Activated CD4-positive, alpha-beta T cell treated with anti-CD3 and anti-CD28 coated beads, Interleukin-2, amount 10 ng/mL, durations not matched to agents 24 days and 14 days (primary cell): ENCODE measurements at places on chromosomes 11 and 22. TPM values are rescaled to one million over a fixed set of nuclear protein-coding genes. Genes with fewer than 3 reads are reported as not detected.
A peak's percentile ranks its signal among the peaks of the same experiment; 100 is the strongest.

The RFPL2 gene
- total RNA-seq = not detected in 2 replicates

- peaks cover 2% of the 10 kb centered on the region for H3K4me1 ChIP-seq
- H3K4me3 ChIP-seq = no peak overlapping the region
- no peak for DNase-seq
These were observed 153.2 kb upstream of the NARS2 start for GRCh38 chr11:78727816-78728215.

The CATSPER1 gene
- total RNA-seq = 0.28 and 0.30 TPM in 2 replicates

The MAJIN gene
- total RNA-seq = 0.71 TPM in 1 of 2 replicates, not detected in the other

DNA sequence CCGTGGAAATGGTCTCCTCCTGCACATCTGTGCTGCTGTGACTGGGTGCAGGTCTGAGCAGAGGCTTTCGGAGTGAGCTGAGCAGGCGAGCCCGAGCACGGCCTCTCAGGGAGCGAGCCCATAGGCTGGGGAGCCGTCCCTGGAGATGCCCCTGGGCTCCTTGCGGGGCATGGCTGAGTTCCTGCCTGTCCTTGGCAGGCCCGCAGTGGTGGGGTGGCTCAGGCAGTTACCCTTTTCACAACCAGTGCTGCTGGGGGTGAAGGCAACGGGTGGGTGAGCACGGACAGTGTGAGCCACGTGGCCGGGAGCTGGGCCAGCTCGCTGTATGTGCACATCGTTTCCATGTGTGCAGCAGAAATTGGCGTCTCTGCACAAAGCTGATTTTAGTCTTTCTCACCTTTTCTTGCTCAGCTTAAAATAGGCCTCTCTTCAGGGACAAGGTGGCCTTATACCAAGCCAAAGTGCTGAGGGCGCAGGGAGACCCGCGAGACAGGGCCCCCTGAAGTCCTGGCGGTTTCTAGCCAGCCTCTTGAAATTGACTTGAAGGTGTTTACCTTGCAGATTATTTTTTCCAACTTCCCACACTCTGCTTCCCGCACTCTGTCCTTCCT, at the start of gene TP53AIP1:
Gene TP53AIP1, minus strand, starts transcription at position 55 of the 611 bp plus-strand sequence. CDS start 5,053 bp downstream, outside the sequence.
- DNase-seq = no peak
- H3K4me1 ChIP-seq = no peaks in the 10 kb centered on the region
- peaks cover 6% of the 10 kb centered on the region for H3K27me3 ChIP-seq
- no peak within 1 kb of the TSS for H3K4me3 ChIP-seq
- no peak within 1 kb of the TSS for H3K27ac ChIP-seq

The CCND1 gene
- total RNA-seq = 13.4 and 17.2 TPM in 2 replicates

DNA sequence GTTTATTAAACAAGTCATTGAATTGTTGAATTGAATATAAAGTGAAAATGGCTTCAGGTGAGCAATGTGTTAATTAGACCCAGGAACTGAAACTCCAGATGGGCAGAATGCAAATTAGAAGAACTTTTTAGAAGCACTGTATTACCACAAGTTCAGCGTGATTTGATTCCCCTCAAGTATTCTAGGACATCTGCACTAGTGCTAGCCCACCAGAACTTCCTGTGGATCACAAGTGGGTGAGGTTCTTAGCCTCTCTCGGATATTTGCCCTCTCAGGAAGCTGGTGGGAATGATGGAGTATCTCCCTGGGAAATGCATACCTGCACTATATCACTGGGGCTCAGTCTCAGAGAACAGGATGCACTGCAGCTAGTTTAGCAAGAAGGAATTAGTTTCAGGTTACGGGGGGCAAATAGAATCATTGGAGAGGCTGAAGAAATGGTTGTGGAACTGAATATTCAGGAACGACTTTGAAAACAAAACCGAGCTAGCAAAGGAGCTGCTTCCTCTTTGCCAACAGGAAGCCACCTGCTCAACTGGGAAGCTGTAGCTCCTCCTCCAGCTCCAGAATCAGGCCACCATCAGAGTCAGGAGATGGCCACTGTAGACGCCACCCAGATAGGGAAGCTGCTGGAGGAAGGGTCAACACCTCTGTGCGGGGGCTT, 74.3 kb downstream of the DHCR7 start:
- H3K36me3 ChIP-seq = no peaks in the 10 kb centered on the region
- DNase-seq = no peak
- H3K4me3 ChIP-seq = no peak overlapping the region
- H3K4me1 ChIP-seq = no peaks in the 10 kb centered on the region
- H3K27ac ChIP-seq = no peak overlapping the region

DNA sequence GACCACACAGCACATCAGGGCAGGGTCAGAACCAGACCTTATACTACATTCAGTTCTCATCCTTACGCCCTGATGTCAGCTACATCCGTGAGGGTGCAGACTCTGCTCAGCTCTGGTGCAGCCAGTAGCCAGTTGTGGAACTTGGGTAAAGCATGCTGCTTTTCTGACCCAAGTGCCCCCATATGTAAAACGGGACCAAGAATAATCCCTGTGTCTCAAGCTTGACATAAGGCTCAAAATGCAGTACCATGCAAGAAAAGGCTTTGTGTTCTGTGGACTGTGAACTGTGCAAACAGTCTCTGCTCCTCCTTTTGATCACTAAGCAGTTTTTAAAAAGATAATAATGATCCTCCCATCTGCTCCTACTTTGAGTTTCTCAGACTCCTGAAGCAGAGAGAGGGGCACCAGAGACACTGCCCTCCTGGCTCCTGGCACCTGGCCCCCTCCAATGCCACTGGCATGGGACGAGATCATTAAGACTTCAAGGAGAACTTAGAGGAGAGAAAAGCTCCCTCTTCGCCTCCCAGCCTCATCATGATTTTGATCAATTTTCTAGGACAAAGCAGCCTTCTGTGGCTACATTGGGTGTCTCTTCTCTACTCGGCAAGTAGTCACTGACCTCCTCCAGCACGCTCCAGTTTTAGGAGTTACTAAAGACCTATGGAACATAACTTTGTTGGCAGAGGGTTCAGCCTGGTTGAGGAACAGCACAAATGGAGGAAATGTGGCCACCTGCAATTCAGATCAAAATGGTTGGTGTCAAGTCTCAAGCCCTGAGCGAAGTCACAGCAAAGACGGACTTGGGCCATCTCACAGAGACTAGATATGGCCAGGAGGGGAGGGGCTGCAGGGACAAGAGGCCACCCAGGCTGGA, 23.9 kb downstream of the IL10RA start:
- peaks cover 79% of the 10 kb centered on the region for H3K4me1 ChIP-seq
- DNase-seq = peak; percentile 53
- H3K27ac ChIP-seq = peak overlapping the region; percentile 62
- no peaks in the 10 kb centered on the region for H3K27me3 ChIP-seq
- peaks cover 16% of the 10 kb centered on the region for H3K36me3 ChIP-seq

- peaks cover 40% of the 10 kb centered on the region for H3K27me3 ChIP-seq
- H3K36me3 ChIP-seq = no peaks in the 10 kb centered on the region
- H3K4me3 ChIP-seq = no peak overlapping the region
- H3K4me1 ChIP-seq = peaks cover 3% of the 10 kb centered on the region
- no peak overlapping the region for H3K27ac ChIP-seq
These were observed 722 bp upstream of the GUCY1A2 start for GRCh38 chr11:107018902-107019493.

The PRODH gene
- 0.83 and 0.98 TPM in 2 replicates for total RNA-seq

DNA sequence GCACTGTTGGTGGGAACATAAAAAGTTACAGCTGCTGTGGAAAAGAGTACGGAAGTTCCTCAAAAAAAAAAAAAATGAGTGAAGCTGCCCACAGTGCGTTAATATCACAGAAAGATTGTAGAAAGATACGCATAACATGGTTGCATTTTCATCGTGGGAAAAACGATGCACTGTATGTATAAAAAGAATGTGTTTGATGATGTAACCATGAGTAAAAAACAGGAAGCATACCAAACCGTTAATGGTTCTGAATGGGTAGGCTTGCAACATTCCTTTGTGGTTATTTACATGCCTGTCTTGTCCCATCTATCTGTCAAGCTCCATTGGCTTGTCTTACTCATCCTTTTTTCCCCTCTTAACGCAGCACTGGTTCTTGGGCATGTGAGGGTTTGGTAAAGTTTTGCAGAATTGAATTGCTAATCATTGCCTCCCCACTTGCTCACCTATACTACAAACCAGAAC, 33.8 kb upstream of the DKK3 start:
- H3K36me3 ChIP-seq = no peaks in the 10 kb centered on the region
- H3K27ac ChIP-seq = no peak overlapping the region
- H3K4me3 ChIP-seq = no peak overlapping the region
- no peak for DNase-seq
- peaks cover 29% of the 10 kb centered on the region for H3K27me3 ChIP-seq

The OR8H2 gene
- not detected in 2 replicates for total RNA-seq

- H3K4me1 ChIP-seq = peaks cover 15% of the 10 kb centered on the region
- DNase-seq = peak; percentile 84
- no peak overlapping the region for H3K4me3 ChIP-seq
- no peaks in the 10 kb centered on the region for H3K36me3 ChIP-seq
- H3K27ac ChIP-seq = peak overlapping the region; percentile 29
These were observed 2.2 kb upstream of the RFPL2 start for GRCh38 chr22:32206774-32207758.

The SGSM1 gene
- total RNA-seq = 0.14 and 0.19 TPM in 2 replicates

- no peaks in the 10 kb centered on the region for H3K4me1 ChIP-seq
- H3K36me3 ChIP-seq = no peaks in the 10 kb centered on the region
- H3K4me3 ChIP-seq = no peak overlapping the region
- no peaks in the 10 kb centered on the region for H3K27me3 ChIP-seq
- no peak overlapping the region for H3K27ac ChIP-seq
These were observed 276.1 kb downstream of the INSC start for GRCh38 chr11:15390857-15391256.
